ENCODE measurements at places on chromosomes 5 and 9.

DNA sequence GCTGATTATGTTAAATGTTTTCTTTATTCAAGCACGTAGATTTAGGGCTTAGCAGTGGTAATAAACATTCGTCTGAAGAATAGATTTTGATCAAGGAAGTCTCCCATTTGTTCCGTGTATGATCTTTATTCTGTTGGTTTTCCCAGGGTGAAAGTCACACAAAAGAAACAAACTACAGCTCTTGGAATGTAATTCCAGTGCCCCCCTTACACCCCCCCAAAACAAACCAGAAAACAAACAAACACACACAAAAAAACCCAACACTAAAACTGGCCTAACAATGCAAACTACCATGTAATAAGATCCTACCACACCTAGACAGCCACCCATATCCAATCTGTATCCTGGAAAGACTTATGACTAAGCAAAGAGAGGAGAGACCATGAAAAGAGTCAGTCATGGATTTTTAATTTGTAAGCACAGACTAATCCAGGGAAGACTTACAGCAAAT lies 196.2 kb upstream of the ELL2 start:
- no peak for DNase-seq

- no peak for DNase-seq
These were observed 10.5 kb downstream of the LURAP1L start for GRCh38 chr9:12785260-12785770.

GRCh38 chr9:137267933-137268355 lies 9.6 kb upstream of the TOR4A start:
- DNase-seq: no peak

- DNase-seq: no peak
These were observed 29.4 kb downstream of the CTNNAL1 start for GRCh38 chr9:108983885-108984284.

DNA sequence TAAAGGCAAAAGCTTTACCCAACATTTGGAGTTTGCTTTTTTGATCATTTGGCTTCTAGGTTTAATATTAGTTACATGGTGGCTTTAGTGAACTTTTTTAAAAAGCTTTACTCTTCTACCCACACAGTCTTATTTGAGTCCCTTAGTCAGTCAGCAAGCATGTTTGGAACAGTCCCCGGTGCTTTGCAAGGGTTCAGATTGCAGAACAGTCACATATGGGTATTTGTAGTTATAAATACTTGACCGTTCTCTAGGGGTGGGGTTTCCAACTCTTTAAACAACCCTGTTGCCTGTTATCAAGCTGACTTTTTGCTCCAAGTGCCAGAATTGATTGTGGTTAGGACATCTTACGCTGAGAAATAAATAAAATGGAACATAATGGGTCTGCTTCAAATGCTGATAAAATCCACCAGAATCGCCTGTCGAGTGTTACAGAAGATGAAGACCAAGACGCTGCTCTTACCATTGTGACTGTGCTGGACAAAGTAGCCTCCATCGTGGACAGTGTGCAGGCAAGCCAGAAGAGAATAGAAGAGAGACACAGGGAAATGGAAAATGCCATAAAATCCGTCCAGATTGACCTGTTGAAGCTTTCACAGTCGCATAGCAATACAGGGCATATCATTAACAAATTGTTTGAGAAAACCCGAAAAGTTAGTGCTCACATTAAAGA lies at the start of gene CAVIN4:
TSS of gene CAVIN4 (plus strand) at position 304 of the 673 bp plus-strand sequence. CDS start at position 369, 65 bp downstream.
- DNase-seq: no peak

DNA sequence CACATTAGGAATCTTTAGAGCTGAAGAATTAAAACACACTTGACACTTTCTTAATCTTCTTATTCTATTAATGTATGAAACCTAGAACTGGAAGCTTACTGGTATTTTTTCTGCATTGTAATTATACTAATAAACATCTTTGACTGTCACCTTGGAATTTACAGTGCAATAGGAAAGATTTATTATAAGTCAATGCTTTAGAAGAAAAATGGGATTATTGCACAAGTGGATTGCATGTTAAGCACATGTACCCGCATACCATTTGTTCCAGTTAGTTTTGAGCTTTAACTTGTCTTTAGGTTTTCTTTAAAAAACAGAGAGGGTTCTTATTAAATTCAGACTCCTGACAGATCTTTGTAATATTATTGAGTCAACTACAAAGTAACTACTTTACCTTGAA lies 278.5 kb downstream of the CCDC171 start:
- no peak for DNase-seq

GRCh38 chr5:6383376-6383775 lies 5.0 kb upstream of the MED10 start:
- no peak for DNase-seq

- DNase-seq: no peak
These were observed 42.5 kb upstream of the SMARCA2 start for GRCh38 chr9:1972672-1973071.

DNA sequence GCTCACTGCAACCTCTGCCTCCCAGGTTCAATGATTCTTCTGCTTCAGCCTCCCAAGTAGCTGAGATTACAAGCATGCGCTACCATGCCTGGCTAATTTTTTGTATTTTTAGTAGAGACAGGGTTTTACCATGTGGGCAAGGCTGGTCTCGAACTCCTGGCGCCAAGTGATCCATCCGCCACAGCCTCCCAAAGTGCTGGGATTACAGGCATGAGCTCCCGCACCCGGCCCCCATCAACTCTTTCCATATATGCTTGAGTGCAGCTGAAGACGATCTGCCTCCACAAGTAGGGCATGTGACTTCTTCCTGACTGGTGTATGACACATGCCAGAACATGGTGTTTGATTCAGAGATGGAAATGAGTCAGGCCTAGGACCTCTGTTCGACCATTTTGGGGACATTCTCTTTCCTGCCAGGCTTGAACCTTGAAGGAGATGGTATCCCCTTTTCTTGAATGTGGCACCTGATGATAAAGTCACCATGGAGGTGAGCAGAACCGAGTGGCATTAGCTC lies 7.5 kb upstream of the CNOT6 start:
- DNase-seq: no peak

GRCh38 chr5:77847814-77848290 lies 71.7 kb upstream of the TBCA start:
- DNase-seq: no peak

DNA sequence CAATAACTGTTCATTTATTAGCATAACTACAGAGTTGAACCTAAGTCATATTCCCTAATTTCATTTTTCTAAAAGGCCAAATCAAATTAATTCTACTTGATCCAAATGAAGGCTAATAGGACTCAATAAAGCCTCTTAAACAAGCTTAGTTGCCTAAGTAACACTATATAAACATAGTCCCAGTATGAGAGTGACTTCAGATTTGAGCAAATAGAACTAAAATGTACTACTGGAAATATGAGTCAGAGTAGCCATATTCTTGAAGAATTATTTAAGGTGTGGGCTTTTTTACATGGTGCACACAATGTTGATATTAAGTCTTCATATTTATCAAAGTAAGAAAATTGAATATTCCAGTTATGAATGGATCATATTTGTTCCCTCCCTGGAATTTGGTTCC lies 872.3 kb downstream of the MAT2B start:
- no peak for DNase-seq

- DNase-seq: no peak
These were observed at the start of gene PTGER4 for GRCh38 chr5:40679913-40680681. Gene PTGER4 (plus strand): TSS chr5:40679915. CDS start chr5:40680994, 1,079 bp downstream.

GRCh38 chr9:16150938-16151650 lies 598.3 kb downstream of the CCDC171 start:
- no peak for DNase-seq

GRCh38 chr5:80701597-80701996 lies 46.8 kb upstream of the DHFR start:
- DNase-seq: no peak

DNA sequence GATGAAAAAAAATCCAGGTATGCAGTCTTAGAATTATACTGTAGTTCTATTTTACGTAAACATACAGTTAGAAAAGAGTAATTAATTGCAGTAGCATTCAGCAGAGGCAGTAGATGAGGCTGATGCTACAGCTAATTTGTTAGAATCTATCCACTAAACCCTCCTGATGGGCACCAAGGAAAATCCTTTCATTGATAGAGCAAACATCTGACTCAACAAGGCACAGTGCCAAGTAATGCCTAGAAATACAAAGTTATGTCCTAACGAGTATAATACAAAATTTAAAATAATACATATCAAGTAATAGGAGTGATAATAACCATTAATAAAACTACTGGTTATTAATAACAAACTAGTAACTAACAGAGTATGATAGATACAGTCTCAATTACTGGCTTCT lies 9.0 kb downstream of the MOCS2 start:
- DNase-seq: no peak

DNA sequence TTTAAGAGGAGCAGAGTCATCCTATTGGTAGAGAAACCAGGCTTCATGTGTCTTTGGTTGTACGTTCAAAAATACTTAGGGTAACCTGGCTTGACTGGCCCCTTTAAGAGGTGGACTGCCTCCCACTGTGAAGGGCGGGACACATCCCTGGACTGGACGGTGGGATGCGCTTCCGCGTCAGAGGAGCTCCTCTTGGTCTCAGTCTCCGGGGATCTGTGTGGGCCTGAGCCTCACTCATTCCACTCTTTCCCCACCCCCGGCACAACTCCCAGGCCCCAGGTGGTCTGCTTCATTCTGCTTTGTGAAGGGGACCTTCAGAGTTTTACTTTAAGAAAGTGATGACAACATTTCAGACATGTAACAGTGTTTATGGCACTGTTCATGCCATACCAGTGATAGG lies 601.1 kb downstream of the IRX1 start:
- DNase-seq: no peak

- no peak for DNase-seq
These were observed 6.3 kb downstream of the CEP72 start for GRCh38 chr5:618450-618849.

- no peak for DNase-seq
These were observed 540.9 kb upstream of the SGCD start for GRCh38 chr5:155786108-155786507.

DNA sequence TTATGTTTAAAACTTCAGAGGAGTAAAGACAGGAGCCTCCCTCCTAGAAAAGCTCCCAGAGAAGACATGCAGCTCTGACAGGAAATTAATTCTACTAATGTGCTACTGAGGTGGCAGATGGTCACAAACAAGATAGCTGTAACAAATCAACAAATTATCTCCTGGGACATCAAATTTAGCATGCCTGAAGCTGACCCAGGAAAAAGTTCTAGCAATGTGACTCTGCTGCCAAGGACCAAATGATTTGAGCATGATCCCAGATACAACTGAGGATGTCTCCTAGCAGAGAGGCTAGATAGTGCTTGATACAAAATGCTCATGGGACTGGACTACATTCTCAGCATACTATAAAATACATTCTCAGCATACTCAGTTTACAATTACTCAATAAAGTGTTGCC lies 413.5 kb upstream of the SMC2 start:
- DNase-seq: no peak

DNA sequence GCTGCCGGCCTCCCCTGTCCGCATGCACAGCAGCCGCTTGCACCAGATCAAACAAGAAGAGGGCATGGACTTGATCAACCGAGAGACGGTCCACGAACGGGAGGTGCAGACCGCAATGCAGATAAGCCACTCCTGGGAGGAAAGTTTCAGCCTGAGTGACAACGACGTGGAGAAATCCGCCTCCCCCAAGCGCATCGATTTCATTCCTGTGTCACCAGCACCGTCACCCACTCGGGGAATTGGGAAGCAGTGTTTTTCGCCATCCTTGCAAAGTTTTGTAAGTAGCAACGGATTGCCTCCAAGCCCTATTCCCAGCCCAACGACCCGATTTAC lies 75.3 kb downstream of the PIP5K1B start:
- DNase-seq: no peak

DNA sequence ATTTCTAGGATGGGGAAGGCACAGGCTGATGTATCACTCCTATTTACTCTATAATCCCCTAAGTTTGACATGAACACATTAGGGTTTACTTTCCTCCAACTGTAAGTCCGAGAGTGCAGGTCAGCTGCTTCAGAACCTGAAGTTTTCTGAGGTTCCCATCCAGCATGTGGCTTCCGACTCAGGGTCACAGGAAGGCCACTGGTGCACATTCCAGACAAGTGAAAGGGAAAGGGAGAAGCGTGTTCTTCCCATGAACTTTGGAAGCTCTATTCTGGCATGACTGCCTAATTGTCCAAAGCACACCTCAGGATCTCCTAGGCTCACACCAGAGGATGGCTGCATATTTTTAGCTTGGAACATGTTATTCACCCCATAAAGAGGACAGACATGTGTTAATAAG lies 602.6 kb downstream of the SEMA5A start:
- DNase-seq: no peak

GRCh38 chr9:34463098-34463900 lies 4.7 kb downstream of the DNAI1 start:
- no peak for DNase-seq

GRCh38 chr9:13718539-13718938 lies 439.0 kb upstream of the MPDZ start:
- DNase-seq: no peak

DNA sequence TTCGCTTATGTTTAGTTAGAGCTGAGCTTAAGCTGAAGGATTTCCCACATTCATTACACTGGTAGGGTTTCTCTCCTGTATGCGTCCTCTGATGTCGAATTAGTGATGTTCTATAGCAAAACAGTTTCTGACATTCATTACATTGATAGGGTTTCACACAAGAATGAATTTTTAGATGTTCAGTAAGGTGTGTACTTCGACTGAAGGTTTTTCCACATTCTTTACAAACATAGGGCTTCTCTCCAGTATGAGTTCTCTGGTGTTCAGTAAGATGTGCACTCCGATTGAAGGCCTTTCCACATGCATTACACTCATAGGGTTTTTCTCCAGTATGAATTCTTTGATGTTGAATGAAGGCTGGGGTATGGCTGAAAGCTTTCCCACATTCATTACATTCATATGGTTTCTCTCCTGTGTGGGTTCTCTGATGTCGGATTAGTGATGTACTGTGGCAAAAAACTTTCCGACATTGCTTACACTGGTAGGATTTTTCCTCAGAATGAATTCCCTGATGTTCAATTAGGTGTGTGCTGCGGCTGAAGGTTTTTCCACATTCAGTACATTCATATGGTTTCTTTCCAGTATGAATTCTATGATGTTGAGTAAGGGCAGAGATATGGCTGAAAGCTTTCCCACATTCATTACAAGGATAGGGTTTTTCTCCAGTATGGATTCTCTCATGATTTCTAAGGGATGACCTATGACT lies 14.6 kb downstream of the ZNF883 start:
- DNase-seq: no peak

Measured in nephron progenitor cell (in vitro differentiated cells).